ENCODE measurements at places on chromosomes 2 and 18. TPM values are rescaled to one million over a fixed set of nuclear protein-coding genes. Genes with fewer than 3 reads are reported as not detected.

POTEF gene
- not detected for total RNA-seq

- DNase-seq = no peak
Observed at GRCh38 chr2:122851972-122852531, 1096.6 kb downstream of the TSN start.

CREG2 gene
- not detected for total RNA-seq

CLEC4F gene
- not detected for total RNA-seq
